Brain microvascular endothelial cell (primary cell): ENCODE measurements at places on chromosomes 2 and 18.

DNA sequence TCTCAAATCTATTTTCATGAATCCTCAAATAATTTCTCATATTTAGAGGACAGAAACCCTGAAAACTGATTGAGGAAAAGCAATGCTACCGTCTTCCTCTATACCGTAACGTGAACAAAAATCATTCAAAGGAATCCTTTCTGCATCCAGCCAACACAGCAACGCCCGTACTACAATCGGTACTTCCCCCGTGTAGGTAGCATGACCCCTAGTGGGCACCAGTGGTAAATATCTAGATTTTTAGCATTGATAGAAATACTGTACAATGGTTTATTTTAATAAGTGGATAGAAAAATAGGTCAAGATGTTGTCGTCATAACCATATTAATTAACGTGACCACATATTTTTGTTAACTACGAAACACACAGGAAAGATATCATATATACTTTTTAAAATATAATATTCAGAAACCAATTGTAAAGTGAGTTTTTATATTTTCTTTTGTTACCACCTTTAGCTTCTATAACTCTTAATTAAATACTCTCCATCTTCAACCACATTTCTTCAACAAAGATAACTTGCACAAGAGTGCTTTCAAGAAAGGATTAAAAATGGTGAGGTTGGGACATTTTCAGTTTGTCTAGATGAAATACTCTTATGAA is 194.1 kb downstream of the SS18 start:
- peak; percentile 41 for DNase-seq

DNA sequence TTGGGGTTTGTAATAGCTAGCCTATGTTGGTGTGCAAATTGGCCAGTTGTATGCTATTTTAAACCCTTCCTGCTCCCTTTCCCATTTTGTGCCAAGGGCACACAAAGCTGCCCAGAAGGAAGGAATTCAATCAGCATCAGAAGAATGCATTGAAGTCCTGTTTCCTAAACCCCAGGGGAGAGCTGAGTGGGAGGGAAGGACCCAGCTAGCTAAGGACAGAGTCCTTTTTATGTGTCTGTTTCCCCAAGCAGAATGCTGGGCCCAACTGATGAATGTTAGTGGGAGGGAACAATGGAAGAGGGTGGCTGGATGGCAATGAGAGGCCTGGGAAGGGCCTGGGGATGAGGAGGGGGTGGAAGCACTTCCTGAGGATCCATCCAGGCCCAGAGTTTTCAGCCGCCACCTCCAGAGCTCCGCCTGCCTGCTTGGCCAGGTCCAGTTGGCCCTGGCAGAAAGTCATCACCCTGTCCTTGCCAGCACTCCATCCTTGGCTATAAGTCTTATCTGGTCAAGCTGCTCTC is 32.7 kb downstream of the MEX3C start:
- no peak for DNase-seq

DNA sequence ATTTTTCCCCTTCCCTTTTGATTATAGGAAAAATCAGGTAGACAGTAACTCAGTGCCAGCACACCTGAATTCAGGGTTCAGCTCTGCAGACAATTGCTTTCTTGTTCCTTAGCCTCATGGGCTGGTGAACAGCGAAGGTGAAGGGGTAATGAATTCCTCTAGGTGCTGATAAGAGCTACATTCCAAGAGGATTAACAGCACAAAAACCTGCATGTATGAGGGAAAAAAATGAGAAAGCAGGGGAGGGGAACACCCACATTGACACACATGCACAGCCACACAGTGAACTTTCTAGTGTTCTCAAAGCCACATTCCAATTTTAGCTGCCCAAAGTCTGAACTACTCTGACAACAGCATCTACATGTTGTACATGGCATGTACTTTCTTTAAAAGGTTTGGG is 46.1 kb downstream of the SPATS2L start:
- DNase-seq: peak; percentile 74

DNA sequence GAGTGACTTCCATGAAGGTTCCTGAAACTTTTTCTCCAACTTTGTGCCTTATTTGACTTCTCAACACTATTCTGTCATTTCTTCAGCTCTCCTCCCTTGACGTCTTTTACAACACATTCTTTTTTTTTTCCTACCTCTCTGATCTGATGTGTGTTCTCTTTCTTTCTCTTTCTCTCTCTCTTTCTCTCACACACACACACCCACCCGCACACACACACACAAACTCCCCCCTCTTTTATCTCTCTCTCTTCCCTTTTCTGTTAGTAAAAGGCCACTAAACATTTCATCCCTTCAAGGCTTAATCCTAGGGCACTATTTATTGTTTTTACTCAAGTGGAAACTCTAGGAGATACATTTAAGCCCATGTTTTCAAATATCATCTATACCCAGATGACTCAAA is 107.8 kb upstream of the CNTNAP5 start:
- no peak for DNase-seq

DNA sequence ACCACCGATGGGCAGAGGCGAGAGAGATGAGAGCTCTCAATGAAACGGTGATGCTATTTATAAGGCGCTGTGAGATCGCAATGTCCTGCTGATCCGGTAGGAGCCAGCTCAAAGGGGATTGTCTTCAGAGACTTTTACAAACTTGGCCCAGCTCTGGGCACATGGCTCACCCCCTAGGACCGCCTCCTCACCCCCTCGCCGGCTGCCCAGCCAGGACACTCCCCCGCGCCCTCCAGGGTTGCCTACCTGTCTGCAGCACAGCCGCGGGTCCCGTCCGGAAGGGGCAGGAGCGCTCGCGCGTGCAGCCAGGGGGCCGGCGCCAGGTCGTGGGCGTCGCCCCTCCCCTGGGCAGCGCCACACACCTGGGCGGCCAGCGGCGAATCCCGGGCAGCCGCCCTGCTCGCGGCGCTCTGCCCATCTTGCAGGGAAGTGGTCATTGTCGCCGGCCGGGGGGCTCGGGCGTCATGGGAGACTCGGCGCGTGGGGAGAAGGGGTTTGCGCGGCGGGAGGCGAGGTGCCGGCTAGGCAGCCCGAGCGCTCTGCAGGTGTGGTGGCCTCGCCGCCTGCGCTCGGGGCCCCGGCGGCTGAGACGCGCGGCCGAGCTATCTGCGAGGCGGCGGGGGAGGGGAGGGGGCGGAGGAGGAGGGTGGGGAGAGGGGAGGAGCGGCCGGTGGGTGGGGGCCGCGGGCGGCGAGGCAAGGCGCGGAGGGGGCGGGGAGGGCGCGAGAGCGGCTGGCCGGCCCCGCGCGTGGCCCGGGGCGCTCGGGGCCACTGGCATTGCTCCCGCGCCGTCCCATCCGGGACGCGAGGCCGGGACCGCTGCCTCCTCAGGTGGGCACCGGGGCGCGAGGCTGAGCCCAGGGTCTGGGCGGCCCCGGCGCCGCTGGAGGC is at the start of gene GRB14:
Gene GRB14 (minus strand): TSS at position 610 of the 891 bp plus-strand sequence. CDS start 173 bp downstream, at position 437.
- DNase-seq: peak; percentile 33

DNA sequence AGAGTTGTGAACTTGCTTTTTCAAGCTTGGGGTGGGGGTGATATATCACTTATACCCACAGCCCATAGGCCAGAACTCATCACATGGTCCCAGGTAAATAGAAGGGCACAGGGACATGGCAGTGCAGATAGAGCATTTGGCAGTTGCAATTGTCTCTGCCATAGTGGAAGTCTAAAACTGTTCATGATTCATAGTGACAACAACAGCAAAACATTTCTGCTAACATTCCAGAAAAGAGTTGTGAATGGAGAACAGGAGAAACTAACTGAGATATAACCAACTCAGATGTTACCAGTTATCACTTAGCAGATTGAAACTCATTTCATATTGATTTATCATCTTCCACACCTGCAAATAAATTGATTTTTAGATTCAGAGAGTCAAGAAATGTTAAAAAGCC is 278.6 kb upstream of the KYNU start:
- DNase-seq: peak; percentile 16

- DNase-seq: no peak
These were observed 164.4 kb downstream of the FMNL2 start for GRCh38 chr2:152499331-152499816.

- peak; percentile 2 for DNase-seq
These were observed 768.3 kb downstream of the RNF144A start for GRCh38 chr2:7685342-7686015.

- no peak for DNase-seq
These were observed 69.8 kb upstream of the GALNT3 start for GRCh38 chr2:165863810-165864261.

DNA sequence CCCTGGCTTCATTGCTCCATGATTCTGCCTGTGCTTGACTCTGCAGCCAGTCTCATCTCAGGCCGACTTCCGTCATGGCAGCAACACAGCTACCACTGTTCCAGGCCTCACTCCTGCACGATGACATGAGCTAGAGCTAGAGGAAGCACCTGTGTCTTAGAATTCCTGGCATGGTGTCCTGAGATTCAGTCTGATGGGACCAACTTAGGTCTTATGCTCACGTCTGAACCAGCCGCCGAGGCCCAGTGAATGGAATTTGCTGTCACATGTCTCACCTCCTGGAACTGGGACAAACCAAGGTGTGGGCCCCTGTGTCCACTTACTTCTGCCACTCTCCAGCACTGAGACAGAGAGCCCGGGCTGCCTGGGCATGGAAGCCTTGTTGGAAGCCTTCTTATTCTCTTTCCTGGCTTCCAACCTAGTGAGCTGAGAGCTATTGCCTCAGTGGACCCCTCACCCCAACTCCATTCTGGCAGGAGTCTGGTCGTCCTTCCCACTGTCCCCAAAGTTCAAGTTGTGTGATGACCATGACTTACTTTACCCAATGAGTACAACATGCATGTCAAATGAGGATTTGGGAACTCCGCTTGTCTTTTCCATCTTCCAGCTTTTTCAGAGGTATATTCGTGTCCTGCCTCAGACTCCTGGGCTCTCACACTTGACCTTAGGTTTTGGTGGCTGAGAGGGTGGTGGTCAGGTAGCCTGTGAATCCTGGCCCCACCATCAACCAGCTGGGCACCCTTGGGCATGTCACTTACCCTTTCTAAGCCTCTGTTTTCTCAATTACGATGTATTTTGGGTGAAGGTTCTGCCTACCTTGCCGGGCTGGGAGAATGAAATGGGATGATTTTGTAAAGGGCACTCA is 39.1 kb upstream of the HS6ST1 start:
- no peak for DNase-seq

DNA sequence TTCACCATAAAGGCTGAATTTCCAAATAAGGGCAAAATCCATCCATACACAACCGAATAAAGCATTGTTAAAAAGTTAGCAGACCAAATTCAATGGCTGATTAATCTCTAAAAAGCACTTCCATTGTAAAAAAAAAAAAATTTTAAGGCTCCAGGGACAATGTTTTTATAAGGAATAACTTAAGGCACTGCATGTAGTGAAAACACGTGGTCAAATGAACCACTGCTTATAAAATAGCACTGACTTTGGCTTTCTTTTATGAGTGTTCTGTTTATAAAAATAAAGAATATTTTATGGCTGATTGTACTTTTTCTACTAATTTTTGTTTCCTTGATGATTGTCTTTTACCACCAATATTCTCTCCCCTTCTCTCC is 409.3 kb upstream of the KCNH7 start:
- DNase-seq: no peak

DNA sequence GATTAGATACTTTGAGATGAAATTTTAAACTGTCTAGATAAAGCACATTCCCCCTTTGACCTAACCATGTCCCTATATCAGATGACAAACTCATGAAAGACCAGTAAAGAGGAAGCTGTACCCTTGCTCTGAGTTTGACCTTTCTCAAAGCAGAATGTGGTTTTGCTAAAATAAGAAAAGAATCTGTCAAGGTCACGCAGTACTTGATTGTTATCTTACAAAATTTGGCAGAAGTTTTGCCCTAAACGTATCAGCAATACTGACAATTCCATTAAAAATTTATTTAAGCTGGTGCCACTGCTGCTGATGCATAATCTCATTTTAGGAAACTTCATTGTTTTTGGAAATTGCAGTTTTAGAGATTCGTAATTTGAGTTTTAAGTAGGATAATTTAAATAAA is 31.2 kb upstream of the GALM start:
- no peak for DNase-seq

- DNase-seq: no peak
These were observed 64.1 kb upstream of the ZNF532 start for GRCh38 chr18:58800582-58800981.

GRCh38 chr2:231371430-231372054 is 24.0 kb upstream of the B3GNT7 start:
- no peak for DNase-seq

GRCh38 chr18:24989760-24990593 is 362.0 kb downstream of the ZNF521 start:
- DNase-seq: no peak

- DNase-seq: no peak
These were observed 14.0 kb upstream of the CD226 start for GRCh38 chr18:69961718-69962117.

DNA sequence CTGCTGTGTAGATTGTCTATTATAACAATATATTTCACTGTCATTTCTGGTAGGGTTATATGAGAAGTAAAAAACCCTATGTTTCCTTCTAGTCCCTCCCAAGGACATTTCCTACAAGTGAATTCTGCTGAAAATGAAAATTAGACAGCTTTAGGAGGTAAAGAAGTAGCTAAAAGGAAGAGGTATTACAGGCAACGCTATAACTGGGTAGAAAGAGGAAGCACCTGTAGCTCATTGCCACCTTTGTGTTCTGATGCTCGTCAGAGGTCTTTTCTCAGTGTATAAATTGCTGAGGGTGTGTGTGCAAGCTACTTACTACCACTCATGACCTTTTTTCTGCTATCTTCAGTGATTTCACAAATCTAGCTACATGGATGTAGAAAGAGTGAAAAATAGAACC is 1.4 kb downstream of the DNAJC10 start:
- no peak for DNase-seq

GRCh38 chr2:124646166-124646815 is 621.2 kb downstream of the CNTNAP5 start:
- DNase-seq: no peak

- DNase-seq: no peak
These were observed 270.9 kb downstream of the CYP26B1 start for GRCh38 chr2:71876542-71877451.

GRCh38 chr2:32235315-32235714 is 29.4 kb downstream of the NLRC4 start:
- peak; percentile 5 for DNase-seq

- DNase-seq: no peak
These were observed 3.5 kb downstream of the SNTG2 start for GRCh38 chr2:953975-954686.

DNA sequence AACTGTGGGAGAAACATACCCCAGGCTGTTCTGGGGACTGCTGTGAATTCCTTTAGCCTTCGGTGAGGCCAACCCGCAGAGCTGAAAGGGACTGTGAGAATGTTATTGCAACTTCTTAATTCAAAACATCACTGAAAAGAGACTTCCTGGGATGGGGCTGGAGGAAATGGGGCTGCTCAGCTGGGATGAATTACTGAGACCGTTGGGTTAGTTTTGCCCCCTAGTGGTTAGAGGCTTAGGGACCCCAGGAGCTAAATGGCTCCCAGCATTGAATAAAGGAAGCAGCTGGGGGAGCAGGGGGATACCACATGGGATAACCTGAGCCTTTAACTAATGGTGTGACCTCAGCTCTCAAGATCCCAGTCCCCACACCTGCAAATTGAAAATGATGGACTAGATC is 941.1 kb upstream of the FANCL start:
- peak; percentile 35 for DNase-seq

GRCh38 chr2:231696004-231696367 is 12.3 kb upstream of the PTMA start:
- no peak for DNase-seq
